ENCODE measurements at places on chromosomes 11 and 22.

DNA sequence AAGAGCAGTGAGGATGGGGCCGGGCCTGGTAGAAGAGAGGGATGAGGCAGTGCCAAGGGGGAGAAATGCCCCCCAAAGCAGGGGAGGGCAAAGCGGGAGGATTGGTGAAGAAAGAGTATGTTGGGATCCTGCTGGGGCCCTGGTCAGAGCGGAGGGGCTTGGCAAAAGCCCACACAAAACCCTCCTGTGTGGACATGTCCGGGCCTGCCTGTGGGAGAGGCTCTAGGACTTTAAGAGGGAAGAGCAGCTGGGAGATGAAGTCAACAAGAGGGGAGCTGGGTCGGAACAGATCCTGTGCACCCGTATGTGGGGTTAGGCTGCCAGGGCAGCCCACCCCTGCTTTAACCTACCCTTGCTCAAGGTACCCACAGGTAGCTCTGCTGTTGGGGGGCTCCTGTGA, 25.8 kb downstream of the ART5 start:
- no peak for DNase-seq

DNA sequence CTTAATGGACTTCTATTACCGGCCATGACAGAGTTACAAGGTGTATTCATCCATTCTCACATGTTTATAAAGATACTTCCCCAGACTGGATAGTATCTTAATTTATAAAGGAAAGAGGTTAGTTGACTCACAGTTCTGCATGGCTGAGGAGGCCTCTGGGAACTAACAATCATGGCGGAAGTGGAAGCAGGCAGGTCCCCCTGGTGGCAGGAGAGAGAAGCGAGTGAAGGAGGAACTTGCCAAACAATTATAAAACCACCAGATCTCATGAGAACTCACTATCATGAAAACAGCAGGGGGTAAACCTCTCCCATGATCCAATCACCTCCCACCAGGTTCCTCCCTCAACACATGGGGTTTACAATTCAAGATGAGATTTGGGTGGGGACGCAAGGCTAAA, 170.0 kb upstream of the PDGFD start:
- DNase-seq = no peak

GRCh38 chr11:131851964-131852755, 481.7 kb downstream of the NTM start:
- no peak for DNase-seq

- no peak for DNase-seq
Observed at GRCh38 chr11:59523541-59523940, 12.2 kb downstream of the OR4D9 start.

- DNase-seq = no peak
Observed at GRCh38 chr11:504053-504993, 2.7 kb downstream of the RNH1 start.

DNA sequence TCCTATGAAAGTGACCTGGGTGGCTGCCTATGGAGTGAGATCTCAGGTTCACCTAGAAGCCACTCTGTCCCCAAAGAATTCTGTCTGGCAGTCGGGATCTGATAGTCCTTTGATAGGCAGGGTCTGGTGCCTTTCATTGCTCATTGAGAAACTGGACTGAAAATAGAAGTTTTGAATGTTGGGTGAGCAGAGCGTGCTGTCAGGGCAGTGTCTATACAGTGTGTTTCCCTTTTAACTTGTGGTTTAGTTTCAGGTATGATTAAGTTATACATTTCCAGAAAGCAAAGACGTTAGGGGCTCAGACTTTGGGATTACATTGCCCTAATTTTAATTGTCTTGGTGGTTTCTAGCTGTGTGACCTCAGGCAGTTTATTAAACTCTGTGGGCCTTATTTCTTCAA, 111.3 kb upstream of the PAX6 start:
- DNase-seq = no peak

GRCh38 chr11:69451289-69451688, 30.2 kb upstream of the LINC01488 start:
- no peak for DNase-seq

- no peak for DNase-seq
Observed at GRCh38 chr11:2482745-2483144, 37.9 kb downstream of the KCNQ1 start.
